ENCODE measurements at places on chromosomes 12 and 14.

GRCh38 chr12:12716151-12716792, 896 bp upstream of the CDKN1B start:
- DNase-seq, result no peak

GRCh38 chr14:34043627-34044372, 92.9 kb upstream of the EGLN3 start:
- DNase-seq, result no peak

- DNase-seq, result no peak
Measured at GRCh38 chr14:59015482-59015881, 173.0 kb upstream of the DAAM1 start.

DNA sequence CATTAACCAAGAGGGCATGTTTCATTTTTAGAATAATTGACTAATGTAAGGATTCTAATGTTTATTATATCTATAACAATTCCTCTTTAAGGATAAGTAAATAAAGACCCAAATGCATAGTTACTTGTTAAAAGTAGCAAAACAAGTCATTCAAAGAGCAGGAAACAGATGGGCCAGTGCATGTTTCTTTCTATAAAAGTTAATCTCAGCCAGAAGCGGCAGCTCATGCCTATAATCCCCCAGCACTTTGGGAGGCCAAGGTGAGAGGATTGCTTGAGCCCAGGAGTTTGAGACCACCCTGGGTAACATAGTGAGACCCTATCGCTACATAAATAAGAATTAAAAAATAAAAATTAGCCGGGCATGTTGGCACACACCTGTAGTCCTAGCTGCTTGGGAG, 391.0 kb upstream of the RGS6 start:
- DNase-seq, result no peak

- peak; percentile 64 for DNase-seq
Measured at GRCh38 chr14:52992236-52992870, 41.5 kb upstream of the FERMT2 start.

DNA sequence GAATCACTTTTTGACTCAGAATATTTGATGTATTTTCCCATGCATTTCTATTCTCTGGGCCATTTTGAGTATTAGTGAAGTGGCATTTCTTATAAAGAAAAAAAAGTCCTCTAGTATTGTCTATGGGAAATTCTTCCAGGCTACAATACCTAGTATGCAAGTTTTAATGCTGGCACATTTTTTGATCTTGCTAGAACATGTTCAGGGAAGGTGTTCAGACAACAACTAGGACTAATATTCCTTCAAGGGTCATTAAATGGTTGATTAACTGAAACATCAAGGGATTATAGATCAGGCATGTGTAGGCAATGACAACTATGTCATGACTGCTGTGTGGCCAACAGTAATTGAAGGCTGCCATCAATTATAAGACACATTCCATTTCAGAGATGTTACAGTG, 7.7 kb downstream of the CCDC184 start:
- no peak for DNase-seq

DNA sequence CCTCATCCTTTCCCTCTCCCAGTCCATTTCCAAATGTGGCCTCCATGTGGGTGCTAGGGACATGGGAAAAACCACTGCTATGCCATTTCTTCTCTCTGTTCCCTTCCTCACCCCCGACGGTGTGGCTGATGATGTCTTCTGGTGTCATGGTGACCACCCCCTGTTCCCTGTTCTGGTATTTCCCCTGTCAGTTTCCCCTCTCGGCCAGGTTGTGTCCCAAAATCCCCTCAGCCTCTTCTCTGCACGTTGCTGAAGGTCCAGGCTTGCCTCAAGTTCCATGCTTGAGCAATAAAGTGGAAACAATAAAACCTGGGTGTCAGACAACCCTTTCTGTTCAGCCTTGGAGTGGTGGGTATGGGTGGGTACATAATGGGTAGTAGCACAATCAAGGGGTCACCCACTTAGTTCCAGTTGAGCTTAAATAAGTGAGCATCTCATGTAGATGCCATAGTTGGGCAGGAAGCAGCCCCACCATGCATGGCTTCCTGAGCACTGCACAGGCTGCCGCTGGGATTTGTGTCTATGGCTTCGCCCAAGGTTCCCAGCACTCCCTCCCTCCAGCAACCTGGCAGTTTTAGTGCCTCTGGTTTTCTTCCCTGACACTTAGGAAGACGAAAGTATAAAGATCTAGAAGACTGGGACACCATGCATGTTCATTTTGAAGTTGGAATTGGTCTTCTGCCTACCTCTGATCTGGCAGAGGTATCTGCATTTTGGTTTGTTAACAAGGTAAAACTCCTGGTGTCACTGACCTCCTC, 8.7 kb upstream of the ITFG2 start:
- DNase-seq, result no peak

GRCh38 chr12:22256605-22257004, 77.9 kb downstream of the ST8SIA1 start:
- no peak for DNase-seq

GRCh38 chr14:24334431-24335291, at the start of gene ADCY4:
Gene ADCY4, minus strand, starts transcription at chr14:24335071. Its CDS starts 419 bp downstream, at chr14:24334652.
- DNase-seq, result no peak

- DNase-seq, result peak; percentile 29
Measured at GRCh38 chr12:57604454-57604991, at the start of gene DTX3. Gene DTX3, plus strand, starts transcription at chr12:57604824. Its CDS starts 1,694 bp downstream, at chr12:57606518.

DNA sequence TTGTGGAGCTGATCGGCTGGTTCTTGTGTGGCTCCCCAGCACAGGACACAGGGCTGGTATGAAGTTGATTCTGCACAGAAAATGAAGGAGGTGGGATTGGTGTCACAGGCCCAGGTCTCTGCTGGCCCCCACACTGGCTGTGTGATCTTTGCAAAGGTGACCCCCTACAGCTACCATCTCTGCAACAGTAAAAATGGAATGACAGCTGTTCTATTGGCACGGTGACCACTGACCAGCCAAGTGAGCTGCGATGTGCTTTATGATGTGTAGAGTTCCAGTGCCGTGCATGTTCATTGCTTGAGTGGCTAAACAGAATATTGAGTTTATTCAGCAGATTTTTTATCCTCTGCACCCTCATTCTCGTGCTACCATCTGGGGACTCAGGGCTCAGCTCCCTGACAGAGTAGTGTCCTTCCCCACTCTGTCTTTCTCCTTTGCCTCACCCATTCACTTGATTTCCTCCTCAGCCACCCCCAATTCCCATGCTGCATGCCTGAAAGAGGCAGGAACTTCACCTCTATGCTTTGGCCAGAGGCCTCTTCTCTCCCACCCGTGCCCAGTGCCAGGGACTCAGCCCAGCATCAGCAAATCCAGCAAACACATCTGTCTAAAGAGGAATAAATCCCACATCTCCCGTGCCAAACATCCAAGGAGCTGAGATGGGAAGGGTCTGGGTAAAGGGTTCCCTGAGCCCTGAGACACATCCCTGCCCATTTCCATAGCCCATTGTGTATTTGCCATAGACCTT, 21.2 kb downstream of the C14orf132 start:
- no peak for DNase-seq

GRCh38 chr12:93163260-93164036, 214.3 kb upstream of the NUDT4 start:
- peak; percentile 53 for DNase-seq

DNA sequence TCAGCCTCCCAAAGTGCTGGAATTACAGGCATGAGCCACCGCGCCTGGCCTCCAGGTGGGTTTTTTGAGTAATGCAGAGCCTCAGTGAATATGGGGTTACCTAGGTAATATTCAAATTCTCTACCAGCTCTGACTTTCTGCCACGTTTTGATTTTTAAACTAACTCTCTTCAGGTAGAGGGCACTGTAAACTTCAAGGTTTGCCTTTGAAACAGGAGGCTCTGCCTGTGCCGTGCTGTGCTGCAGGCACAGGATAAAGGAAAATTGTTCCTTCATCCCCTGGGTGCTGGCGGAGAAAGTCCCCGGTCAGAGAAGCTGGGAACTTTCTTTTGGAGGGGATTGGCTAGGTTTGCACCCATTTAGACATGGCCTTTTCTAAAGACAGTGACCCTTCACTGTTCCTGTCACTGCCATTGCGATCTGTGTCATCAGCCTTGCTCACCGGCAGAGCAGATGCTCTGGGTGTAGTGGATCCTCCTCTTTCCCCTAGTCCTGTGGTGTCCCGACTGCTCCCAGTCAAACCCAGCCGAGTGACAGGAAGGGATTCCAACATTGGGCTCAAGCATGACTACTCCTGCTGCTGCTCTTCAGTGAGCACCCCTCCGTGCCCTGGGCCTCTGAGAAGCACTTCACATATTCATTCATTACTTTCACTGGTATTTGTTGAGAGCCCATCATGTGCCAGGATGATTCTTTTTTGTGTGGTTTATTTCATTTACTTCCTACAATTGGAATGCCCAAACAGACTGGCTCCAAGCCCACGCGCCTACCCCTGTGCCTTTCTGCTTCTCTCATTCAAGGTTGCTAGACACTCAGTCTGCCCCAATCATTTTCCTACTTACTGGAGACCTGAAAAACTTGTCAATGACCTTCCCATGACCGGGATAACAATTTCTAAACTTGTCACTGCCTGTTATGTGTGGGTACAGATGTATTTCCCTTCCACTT, 103.6 kb downstream of the TMEM30B start:
- DNase-seq, result no peak

DNA sequence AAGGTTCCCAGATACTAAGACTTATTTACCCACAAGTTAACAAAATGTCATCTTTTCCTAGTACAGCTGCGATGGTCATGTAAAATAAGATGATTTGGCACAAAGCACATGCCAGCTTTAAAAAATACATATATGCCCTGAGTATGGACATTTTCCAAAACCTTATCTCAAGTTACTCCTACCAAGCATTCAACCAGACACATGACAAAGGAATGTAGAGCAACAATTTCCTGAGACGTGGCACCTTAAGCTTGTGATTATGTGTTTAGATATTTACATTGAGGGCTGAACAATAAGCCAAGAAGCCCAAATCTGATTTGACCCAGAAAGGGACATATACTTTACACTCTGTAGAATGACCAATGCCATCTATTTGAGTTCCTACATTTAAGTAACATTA, 24.5 kb upstream of the OVCH1 start:
- peak; percentile 73 for DNase-seq

GRCh38 chr12:25793196-25793595, 165.3 kb upstream of the RASSF8 start:
- DNase-seq, result no peak

DNA sequence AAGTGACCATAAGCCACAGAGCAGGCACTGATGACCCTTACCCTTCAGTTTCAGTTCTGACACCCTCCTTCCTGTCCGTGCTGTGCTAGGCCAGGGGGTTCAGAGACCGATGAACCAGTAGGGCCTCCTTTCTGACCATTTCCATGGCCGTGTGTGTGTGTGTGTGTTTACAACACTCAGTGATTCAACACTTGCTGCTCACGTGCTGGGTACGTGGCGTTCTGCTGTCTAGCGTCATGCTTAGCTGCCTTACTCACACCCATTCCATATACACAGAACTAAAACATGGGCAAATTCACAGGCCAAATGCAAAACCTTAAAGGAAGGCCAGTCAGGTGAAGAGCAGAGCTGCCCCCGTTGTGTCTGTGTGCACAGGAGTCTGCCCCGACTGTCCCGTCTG, 67.5 kb downstream of the DNAH10 start:
- peak; percentile 20 for DNase-seq

GRCh38 chr14:105980224-105980623, 453.8 kb downstream of the TMEM121 start:
- no peak for DNase-seq

DNA sequence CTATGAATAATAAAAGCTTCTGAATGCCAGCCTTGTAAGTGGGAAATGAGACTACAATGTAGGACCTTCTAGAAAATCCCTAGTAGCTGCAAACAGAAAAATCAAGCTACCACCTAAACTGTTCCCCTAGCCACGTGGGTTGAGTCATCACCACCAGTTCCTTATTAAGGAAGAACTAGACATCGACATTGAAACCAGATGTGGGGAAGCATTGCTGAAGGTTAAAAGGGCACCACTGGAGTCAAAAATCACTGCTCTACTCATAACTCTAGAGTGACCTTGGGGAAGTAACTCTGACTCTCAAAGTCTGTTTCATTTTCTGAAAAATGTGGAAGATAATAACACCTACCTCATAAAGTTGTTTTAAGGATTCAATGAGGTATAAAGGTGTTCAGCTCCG, 9.4 kb upstream of the CNIH1 start:
- no peak for DNase-seq

DNA sequence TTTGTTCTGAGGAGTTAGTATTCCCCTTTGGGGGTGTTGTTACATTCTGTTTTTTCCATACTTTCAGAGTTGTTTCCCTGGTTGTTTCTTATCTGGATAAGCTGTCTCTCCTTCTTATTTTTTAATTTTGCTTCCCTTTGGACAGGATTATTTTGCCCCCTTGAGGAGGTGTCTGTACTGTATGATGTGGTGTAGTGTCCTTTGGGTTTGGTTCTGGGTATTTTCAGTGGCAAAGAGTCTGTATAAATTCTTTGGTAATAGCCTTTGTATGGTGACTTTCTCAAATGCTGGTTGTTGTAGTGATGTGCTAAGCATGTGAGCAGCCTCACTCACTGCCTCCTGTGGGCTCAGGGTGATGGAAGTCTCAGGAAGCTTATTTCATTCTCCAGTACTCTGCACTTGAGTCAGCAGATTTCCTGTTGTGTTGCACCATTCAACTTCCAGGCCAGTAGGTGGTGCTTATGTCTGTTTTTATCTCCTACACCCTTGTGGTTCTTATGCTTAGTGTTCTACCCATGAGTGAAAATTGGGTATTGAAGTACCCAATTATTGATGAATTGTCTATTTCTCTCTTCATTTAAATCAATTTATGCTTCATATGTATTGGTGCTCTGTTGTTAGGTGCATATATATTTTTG, 103.3 kb upstream of the PMCH start:
- peak; percentile 78 for DNase-seq

DNA sequence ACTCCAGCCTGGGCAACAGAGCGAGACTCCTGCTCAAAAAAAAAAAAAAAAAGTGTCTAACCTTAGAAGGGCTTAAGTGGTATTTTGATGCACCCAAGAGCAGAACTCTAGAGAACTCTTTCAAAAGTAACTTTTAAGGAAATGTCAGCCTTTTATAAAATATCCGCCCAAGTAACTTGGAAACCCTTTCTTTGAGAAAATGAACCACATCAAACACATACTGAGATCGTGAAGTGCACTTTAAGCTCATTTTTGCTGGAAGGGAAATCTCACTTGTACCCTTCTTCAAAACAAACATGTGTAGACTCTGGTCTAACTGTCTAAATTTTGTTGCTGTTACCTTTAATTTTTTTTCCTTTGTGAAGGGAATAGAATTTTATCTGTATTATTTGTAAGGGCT, 5.5 kb downstream of the C12orf56 start:
- no peak for DNase-seq

- DNase-seq, result peak; percentile 53
Measured at GRCh38 chr12:102033991-102034745, 27.6 kb downstream of the WASHC3 start.

DNA sequence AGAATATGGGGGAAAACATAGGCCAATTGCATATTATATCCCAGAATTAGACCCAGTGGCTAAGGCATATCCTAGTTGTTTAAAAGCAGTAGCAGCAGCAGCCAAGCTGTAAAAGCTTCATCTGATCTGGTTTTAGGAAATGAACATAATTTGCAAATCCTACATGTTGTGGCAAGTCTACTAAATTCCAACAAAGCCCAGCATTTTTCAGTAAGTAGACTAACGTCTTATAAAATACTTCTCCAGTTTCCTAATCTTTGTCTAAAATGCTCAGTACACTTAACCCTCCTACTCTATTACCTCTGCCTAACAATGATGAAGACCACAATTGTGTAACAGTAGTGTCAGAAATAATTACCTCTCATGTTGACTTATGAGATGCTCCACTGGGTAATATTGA, 70.9 kb upstream of the RERGL start:
- DNase-seq, result no peak

- DNase-seq, result peak; percentile 70
Measured at GRCh38 chr14:61615743-61616523, 79.4 kb upstream of the HIF1A start.

Data from amniotic epithelial cell (primary cell).